Substantia nigra (tissue), 51 donors: ENCODE measurements at places on chromosomes 6 and 20.

GRCh38 chr20:61267241-61267640 is 15.2 kb downstream of the CDH4 start:
- no peak for DNase-seq

- peak; percentile 61 for DNase-seq
Measured at GRCh38 chr20:47663354-47664067, 121.8 kb downstream of the SULF2 start.

GRCh38 chr6:44262467-44263353 is 2.6 kb downstream of the NFKBIE start:
- no peak for DNase-seq

GRCh38 chr20:59145924-59146779 is 17.5 kb upstream of the ZNF831 start:
- no peak for DNase-seq

GRCh38 chr6:5520796-5521195 is 259.5 kb downstream of the FARS2 start:
- DNase-seq, result no peak
